ENCODE measurements at places on chromosomes 4 and X.
A peak's percentile ranks its signal among the peaks of the same experiment; 100 is the strongest.

- DNase-seq, result no peak
Measured at GRCh38 chr4:119151161-119151560, 15.5 kb downstream of the MYOZ2 start.

DNA sequence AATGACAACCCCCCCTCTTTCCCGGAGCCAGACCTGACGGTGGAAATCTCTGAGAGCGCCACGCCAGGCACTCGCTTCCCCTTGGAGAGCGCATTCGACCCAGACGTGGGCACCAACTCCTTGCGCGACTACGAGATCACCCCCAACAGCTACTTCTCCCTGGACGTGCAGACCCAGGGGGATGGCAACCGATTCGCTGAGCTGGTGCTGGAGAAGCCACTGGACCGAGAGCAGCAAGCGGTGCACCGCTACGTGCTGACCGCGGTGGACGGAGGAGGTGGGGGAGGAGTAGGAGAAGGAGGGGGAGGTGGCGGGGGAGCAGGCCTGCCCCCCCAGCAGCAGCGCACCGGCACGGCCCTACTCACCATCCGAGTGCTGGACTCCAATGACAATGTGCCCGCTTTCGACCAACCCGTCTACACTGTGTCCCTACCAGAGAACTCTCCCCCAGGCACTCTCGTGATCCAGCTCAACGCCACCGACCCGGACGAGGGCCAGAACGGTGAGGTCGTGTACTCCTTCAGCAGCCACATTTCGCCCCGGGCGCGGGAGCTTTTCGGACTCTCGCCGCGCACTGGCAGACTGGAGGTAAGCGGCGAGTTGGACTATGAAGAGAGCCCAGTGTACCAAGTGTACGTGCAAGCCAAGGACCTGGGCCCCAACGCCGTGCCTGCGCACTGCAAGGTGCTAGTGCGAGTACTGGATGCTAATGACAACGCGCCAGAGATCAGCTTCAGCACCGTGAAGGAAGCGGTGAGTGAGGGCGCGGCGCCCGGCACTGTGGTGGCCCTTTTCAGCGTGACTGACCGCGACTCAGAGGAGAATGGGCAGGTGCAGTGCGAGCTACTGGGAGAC, 1.6 kb downstream of the PCDH10 start:
- no peak for DNase-seq

DNA sequence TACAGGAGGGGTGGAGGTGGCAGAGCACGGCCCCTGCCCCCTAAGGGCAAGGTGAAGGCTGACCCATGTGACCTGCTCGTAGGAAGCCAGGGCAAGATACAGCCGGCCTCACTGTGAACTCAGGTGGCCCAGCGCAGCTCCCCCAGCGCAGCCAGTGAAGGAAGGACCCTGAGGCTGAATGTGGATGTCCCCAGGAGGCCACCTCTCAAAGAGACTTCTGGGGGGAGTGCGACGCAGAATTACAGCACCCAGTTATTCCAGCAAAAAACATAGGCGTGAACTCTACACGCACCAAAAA, 52.6 kb downstream of the ZFYVE28 start:
- no peak for DNase-seq

DNA sequence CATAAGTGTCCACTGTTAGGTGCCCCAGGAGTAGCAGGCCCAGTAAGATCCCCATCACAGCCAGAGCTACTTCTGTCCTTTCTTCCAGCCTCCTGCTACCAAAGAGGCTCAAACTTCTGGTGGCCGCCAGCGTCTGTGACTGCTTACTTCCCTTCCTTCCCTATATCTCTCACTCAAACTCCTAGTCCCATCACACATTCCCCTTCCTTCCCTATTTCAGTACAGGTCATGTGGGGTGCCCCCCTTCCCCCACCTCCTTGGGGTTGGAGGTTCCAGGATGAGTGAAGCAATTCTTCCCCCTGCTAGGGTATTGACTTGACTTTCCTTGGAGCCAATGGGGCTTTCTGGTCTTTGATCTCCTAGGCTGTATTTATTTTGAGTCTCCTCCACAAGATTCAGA, at the start of gene VSIG4:
TSS of gene VSIG4 (minus strand) at position 137 of the 400 bp plus-strand sequence. CDS start at position 55, 82 bp downstream.
- peak; percentile 51 for DNase-seq
